Lung microvascular endothelial cell (primary cell): ENCODE measurements at places on chromosomes 1 and 21. TPM values are rescaled to one million over a fixed set of nuclear protein-coding genes. Genes with fewer than 3 reads are reported as not detected.

The SELL gene
- under 0.01 and 0.22 TPM in 2 replicates for total RNA-seq

DNA sequence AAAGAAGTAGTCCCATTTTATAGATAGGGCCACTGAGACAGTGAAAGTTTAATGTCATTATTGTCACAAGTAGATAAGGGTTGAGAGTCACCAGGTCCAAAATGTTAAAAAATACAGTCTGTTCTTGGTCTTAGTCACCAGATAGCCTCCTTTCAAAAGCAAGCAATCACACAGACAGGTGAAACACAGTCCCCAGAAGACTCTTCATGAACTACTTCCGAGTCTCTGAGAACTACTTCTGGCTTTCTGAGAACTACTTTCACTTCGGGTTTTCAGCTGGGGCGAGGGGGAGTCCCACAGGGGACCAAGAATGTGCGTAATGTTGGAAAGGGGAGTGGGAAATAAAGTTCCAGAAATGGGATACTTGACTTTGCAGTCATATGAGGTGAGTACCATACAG is 143.2 kb downstream of the HHIPL2 start:
- no peak for DNase-seq

DNA sequence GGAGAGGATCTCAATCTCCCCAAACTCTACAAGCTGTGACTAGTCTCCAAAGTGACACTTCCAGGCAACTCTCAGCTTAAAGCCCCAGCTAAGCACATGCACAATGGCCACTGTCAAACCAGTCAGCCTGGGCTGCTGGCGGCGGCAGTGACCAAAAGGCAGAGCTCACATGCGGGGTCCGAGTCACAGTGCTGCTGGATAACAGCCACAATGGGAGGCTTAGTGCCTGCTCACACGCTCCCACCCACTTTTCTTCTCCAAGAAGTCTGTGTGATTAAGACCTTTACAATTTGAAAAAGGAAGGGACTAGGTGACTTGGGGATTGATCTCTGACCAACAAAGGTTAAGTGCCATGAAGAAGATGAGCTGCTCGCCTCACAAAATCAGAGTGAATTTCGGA is 16.8 kb downstream of the RIPK4 start:
- no peak for DNase-seq

DNA sequence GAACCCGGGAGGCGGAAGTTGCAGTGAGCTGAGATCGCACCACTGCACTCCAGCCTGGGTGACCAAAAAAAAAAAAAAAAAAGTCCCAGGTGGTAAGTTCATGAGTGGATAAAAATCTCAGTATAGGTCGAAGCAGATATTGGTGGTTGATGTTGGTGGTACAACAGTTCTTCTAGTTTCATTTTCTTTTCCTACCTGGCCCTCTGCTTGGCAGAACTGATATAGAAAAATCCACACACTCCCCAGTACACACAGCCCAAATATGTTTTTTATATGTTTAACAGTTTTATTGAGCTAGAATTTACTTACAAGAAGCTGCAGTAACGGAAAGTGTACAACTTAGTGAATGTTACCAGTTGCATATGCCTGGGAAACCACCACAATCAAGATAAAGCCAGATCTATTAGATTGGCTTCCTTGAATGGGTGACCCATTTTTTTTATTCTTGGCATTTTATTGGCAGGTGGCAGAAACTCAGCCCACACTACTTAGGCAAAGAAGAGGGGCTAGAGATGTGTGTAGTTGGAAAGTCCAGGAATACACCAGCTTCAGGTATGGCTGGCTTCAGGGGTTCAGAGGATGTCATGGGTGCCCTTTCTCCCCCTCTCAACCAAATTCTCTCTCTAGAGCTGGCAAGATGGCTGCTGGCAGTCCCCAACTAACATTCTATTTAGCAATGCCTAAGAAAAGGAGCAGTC is 118.3 kb upstream of the SLC25A33 start:
- no peak for DNase-seq

The KANK4 gene
- not detected in 2 replicates for total RNA-seq

DNA sequence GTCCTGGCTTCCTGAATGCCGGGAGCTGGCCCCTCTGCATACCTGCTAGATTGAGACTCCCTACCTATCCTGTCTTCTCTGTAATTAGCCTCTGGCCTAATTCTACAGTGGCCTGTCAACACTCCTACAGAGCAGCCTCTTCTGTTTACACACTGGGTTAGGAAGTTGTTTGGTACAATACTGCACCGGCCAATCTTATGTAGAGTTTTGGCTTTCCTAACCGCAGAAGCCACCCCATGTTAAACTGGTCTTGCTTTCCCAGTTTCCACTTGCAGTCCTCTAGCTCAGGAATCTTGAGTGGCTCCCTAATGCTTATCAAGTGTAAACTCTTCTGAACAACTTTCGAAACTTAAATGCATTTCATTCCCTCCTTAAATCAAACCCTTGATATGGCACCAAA is 42.8 kb downstream of the DPH5 start:
- DNase-seq = no peak

DNA sequence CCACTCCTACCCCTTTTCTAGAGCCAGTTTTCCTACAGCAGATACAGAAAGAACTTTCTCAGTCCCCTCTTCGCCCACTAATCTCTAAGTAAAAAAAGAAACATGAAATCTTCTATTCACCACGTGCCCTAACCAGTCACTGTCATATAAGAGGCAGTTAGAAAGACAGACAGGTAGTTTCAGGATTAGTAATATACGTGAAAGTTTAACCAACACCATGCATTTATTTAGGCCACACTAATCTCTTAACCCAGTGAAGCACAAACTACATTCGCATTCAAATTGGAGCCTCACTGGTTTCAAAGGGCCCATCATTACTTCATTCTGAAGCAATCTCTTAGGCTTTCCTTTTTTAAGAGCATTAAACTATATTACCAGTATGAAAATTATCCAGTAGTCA is 10.1 kb downstream of the GPATCH2 start:
- DNase-seq = no peak

- DNase-seq = no peak
Observed at GRCh38 chr1:203144661-203145060, 17.1 kb downstream of the ADORA1 start.

The KPRP gene
- not detected in 2 replicates for total RNA-seq

The CD2 gene
- not detected in 2 replicates for total RNA-seq

- DNase-seq = peak; percentile 71
Observed at GRCh38 chr1:112172294-112172882, 182.9 kb upstream of the KCND3 start.

GRCh38 chr1:94160811-94161210 is 39.9 kb upstream of the ABCA4 start:
- peak; percentile 82 for DNase-seq

DNA sequence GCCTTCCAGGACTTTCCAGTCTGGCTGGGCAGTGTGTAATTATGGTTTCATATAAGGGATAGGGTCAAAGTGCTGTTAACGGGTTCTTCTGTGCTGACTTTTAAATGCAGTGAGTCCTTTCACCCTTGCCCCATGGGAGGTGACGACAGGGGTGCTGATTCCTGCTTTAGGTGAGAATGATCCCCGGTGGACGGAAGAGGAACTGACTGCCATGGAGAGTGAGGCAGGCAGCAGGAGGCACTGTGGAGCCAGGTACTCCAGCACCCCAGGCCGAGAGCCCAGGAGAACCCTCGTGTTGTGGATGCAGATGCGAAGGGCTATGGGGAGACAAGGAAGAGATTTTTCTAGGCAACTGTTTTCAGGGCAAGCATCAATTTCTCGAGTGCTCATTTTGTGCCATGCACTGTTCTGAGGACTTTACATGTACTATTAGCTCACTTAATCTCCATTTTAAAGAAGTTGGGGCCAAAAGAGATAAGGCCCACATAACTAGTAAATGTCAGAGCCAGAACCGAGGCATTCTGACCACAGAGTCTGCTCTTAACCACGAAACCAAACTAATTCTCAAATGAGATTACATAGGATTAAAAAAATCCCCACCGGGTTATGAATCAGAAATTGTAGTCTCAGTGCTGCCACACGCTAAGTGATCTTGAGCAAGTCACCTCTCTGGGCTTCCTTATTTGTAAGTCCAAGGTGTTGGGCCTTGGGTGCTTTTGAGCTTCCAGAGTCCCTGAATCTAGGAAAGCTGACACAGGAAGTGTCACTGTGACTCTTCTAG is 28.2 kb downstream of the STPG1 start:
- DNase-seq = peak; percentile 22
